CD4-positive, alpha-beta T cell treated with Interleukin-10 for 1 hour (primary cell): ENCODE measurements at places on chromosomes 7 and 10.

GRCh38 chr7:129502708-129503685 is 666 bp downstream of the SMKR1 start:
- DNase-seq = no peak

DNA sequence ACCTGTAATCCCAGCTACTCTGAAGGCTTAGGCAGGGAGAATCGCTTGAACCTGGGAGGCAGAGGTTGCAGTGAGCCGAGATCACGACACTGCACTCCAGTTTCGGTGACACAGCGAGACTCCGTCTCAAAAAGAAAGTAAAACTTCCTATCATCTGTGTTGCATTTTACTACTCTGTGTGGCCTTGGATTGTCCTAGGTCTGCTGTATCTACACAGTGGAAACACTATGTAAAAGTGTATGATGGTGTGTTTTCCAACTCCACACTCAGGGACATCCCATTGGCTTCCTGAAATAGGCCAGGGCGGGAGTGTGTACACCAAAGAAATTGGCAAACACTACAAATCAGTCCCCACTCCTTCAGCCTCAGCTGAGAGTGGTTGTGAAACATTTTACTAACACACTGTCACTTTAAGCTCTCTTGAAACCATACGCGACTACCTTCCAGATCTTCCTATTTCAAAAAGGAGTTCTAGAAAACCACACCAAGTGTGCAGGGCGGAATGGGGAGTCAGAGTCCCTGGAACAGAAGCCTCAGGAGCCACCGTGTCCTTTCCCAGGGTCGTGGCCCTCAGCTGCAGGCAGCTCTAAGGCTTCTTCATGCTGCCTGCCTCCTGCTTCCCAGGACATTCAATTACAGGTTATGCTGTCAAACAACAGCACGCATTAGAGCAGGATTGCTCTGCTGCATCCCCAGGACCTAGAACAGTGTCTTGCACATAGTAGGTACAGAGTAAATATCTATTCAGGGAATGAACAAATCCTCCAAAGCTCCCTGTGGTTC is 275.4 kb downstream of the PARD3 start:
- DNase-seq = no peak

- DNase-seq = no peak
These were observed 6.0 kb downstream of the MRPL43 start for GRCh38 chr10:100981178-100981772.

GRCh38 chr7:32490127-32490796 is at the start of gene LSM5:
Gene LSM5 (minus strand): TSS chr7:32490380. CDS start chr7:32490365, 15 bp downstream.
- DNase-seq = peak; percentile 92

DNA sequence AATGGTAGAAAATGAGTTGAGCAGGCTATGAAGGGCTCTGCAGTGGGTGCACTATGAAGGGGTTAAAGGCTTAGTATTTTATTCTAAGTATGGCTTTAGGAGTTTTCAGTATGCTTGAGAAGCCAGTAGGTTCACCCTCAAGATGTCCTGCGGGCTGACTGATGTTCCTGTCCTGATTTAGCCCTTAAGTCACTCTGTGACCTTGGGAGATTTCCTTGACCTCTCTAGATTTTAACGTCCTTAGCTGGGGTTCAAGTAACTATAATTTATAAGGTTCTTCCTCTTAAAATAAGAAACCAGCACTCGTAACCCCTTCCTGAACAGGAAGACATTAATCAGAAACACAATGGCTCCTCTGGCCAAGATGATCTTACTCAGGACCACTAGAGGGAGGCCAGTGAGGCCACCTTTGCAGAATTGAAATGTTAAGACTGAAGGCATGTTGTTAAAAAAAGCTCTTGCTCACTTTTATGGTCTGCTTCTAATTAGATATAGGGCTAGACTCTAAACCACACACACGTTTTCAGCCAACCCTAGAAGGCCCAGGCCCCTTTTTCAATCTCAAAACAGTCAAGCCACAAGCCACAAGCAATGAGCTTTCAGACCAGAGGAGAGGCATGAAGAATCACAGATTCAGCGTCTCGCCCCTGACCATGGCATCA is 41.9 kb downstream of the CDK1 start:
- no peak for DNase-seq

DNA sequence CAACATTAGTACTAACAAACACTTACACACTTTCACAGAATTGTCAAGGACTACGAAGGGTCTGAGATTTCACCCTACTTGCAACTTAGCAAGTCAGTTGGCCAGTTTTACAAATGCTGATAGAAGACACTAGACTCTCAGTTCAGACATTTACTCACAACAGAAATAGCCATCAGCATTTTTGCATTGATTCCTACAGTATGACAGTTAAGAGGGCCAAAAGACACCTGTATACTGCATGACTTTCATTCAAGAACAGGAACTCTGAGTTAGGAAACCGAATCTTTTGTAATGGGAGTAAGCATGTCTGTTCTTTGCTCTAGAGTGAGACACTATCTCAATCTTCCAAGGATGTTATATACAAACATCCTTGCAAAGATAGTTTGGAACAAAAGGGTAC is 40.9 kb downstream of the FAM204A start:
- no peak for DNase-seq

DNA sequence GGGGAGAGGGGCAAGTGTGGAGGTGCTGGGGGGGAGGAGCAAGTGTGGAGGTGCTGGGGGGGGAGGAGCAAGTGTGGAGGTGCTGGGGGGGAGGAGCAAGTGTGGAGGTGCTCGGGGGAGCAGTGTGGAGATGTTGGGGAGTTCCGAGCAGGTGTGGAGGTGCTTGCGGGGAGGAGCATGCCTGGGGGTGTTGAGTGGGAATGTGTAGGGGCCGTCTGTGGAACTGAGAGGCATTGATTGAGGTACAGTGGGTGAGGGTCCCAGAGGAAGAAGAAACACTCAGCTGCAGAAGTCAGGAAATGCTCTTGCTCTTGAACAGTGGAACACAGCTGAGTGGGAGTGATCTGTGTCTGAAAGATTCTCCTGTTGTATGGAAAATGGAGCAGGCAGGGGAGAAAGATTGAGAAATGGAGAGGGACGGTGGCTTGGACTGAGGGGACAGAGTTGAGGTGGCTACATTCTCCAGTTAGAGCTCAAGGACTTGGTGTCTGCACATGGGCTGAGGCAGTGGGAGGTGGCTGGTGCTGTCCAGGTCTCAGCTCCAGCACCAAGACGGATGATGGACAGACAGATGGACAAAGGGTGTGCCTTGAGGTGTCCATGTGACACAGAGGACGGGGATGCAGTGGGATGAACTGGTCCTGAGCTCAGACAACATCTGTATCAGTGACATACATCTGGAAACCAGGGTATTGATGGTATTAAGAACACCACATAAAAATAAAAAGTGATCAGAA is 25.2 kb upstream of the NCAPG2 start:
- no peak for DNase-seq

DNA sequence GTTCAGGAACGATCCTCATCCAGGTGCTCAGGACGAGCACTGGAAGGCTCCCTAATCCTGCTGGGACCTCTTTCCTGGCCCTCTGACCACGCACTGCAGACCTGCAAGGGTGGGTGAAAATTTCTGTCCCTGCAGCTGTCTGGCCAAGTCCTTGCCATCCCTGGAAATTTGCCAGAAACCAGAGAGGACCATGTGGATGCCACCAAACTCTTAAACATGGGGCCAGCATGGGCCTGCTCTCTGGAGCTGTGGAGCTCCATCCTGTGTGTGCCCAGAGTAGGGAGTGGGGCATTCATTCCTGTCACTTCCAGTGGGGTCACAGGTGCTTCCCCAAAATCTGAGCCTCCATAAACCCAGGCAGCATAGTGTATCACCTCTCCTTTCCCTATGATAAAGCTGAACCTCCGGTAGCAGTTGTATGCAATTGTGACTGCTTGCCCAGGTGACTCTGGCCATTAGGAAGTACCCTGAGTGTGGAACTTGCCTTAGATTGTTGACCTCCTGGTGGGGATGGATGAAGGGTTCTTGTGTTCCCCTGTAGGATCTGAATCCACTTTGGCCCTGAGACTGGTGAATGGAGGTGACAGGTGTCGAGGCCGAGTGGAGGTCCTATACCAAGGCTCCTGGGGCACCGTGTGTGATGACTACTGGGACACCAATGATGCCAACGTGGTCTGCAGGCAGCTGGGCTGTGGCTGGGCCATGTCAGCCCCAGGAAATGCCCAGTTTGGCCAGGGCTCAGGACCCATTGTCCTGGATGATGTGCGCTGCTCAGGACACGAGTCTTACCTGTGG is 57.1 kb downstream of the DMBT1 start:
- no peak for DNase-seq

GRCh38 chr7:83060218-83060617 is 102.5 kb downstream of the PCLO start:
- no peak for DNase-seq

- DNase-seq = no peak
These were observed 58.1 kb downstream of the CCDC3 start for GRCh38 chr10:12943425-12943824.

DNA sequence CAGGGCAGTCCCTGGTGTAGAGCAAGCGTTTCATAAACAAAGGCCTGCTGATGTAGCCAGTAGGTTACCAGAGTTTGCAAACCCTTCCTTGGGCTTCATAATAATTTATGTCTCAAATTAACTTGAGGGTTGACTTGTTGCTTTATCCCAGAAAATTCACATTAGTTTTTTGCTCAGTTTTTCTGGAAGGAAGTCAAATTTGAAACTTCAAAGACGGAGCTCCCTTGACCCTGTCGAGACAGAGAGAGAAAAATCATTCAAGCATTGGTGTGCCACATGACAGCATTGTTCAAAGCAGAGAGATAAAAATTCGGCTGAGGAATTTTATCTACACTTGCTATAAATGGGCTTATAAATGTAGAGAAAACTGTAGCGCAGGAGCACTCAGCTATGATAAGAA is 627.7 kb downstream of the TNS3 start:
- DNase-seq = no peak

- DNase-seq = no peak
These were observed 78.7 kb downstream of the FEZF1 start for GRCh38 chr7:122225874-122226273.

DNA sequence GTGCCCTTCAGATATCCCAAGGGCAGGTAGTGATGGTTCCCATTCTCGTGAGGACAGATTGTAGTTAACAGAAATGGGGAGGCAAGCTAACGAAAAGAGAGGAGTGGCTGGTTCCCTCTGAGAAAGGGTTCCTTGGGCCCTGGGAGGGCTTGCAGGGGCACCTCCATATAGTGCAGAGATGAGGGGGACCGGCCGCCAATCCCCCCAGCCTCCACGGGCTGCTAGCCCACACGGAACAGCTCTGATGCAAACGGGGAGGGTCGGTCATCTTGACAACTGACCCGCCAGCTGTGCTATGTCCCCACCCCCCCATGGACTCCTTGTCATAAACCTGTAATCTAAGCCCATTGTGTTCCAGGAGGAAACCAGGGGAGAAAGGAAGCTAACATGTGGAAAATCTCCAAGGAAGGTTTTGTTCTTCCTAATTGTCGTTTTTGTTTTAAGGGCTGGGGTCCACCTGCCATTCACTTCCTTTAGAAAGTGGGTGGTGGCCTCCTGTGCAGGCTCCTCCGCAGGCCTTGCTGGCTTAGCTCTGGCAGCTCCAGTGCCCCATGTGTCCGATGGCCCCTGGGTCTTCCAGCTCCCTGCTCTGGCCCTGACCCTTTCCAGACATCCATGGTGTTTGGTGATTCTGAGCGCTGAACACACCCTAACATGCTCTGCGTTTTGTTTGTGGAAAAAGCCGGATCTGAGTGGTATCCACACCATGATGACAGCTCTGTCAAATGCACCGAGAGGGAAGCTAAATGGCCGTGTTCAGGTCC is 15.9 kb downstream of the ADCY1 start:
- no peak for DNase-seq

DNA sequence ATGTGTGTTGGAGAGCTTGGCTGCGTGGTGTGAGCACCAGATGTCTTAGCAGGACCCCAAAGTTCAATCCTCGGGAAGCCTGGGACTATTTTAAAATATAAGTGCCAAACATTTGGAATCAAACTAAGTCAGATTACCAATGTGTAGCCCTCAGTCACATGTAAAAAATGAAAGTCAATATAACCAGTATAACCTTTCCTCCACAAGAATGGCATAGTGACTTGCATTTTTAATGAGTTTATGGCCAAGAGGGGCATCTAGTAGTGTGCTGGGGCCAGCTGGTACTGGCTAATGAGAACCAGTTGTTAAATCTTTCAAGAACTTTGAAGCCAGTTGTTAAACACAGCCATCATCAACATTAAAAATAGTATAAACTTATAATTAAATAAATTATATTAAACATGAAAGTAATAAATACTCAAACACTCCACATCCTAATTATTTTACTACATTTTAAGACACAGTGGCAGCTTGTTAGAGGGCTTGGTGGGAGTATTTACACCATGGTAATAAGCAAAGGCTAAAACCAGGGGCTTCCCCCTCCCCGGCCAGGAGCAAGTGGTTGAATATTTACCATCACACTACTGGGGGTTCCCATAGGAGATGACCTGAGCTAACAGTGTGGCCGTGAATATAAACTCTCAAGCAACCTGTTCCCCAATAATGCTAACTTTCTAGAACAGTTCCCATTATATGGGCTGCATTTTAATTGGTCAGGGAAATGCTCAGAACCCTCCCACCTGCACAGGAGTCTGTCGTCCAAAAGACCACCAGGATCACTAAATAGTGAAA is 7.9 kb upstream of the FAM170B start:
- no peak for DNase-seq

DNA sequence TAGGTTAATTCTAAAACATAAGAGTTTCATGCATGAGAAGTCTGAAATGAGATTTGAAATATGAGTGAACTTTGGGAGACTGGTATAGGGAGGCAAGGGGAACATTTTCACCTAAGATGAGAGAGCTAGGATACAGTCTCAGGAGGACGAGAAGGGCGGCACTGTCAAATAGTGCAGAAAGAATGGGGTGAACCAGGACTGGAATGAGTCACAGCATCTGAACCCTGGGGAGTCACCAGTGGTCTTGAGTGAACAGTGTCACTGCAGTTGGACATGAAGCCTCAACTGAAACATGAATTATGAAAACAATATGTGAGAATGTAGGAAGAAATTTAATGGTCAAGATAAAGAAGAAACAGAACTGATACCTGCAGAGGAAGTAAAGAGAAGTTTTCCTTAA is 33.8 kb downstream of the GNG11 start:
- no peak for DNase-seq

DNA sequence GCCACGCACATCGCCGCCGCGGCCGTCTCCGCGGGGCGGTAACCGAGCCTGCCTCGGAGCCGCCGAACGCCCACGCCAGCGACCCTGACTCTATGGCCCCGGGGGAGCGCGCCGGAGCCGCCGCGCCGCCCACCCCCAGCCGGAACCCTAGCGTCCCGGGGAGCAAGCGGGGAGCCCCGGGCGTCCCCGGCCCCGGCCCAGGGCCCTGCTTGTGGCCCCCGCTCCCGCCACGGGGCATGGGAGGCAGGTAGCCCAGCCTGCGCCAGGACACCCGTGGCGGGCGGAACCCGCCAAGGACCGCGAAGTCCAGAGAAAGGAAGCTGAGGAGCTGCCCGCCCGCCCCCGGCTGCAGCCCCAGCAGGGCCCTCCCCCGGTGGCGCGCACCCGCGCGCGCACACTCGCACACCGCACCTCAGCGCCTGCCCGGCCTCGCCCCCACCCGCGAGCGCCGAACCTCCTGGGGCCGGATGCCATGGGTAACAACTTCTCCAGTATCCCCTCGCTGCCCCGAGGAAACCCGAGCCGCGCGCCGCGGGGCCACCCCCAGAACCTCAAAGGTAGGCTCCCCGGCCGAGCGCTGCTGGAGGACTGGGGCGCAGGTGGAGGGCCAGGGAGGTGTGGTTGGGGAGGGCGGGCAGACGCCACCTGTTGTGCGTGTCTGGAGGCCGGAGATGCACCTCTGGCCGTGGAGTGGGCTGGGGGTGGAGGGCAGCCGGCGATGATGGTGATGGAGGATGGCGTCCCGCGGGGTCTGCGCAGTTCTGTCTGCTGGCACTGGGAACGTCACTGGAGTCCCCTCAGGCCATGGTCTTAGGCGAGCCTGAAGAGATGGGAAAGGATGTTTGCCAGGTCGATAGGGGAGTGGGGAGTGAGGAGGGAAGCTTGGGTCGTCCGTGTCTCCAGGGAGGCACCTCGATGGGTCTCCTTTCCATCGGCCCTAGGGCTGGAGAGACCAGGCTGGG is 692 bp downstream of the NEURL1 start:
- DNase-seq = peak; percentile 30
